GM20000 (cell line): ENCODE measurements at places on chromosomes 1 and 21.

DNA sequence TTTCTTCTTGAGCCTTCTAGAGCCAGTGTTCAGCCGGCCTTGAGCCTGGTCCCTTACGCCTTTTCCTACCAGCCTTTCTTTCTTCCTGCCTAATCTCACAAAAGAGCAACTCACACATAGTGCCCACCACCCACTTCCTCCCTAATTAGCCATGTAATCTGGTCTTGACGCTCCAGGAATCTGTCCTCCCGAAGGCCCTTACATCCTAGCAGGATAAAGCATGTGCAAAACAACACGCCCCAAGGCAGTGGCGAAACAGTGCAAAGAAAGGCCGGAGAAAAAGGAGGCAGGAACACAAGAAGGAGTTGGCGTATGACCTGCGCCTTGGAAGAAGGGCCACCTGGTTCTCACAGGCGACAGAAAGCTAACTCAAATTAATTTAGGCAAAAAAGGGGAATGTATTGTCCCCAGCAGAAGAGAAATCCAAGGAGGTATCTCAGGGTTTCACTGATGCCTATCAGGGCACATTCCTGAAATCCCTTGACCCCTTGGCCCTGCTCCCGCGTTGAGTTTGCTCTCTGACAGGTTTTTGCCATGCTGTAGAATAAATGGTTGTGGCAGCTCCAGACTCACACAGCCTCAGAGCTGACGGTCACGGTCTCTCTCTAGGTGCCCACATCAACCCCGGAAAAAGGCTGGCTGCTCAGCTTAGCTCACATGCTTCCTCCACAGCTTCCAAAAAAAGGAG is 79.0 kb downstream of the ZNF281 start:
- DNase-seq: no peak

GRCh38 chr1:244291236-244292201 is 160.2 kb downstream of the ADSS2 start:
- no peak for DNase-seq

- no peak for DNase-seq
These were observed 53.7 kb downstream of the ZBTB8A start for GRCh38 chr1:32592943-32593342.

DNA sequence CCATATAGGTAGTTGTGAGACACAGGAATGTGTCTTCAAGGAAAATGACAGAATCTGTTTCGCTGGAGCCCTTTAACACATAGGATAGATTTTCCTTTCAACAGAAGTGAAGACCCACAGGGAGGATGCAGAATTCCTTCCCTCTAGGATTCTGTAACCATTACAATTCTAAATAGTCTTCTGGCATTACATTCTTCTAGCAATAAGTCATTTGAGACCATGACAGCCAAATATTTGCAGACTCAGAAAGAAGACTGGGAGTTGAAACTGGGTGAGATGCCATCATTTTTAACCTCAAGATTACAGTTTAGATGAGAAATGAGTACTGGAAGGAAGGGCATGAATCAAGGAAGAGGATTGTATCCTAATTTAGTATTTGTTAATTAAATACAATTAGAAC is 61.6 kb downstream of the ZBTB18 start:
- DNase-seq: no peak

- no peak for DNase-seq
These were observed 36.9 kb upstream of the HHAT start for GRCh38 chr1:210291786-210292230.
